ENCODE measurements at places on chromosomes 12 and 14.

- DNase-seq: no peak
Measured at GRCh38 chr12:109563291-109564284, 9.7 kb downstream of the MMAB start.

- no peak for DNase-seq
Measured at GRCh38 chr12:29762637-29763300, 21.0 kb downstream of the TMTC1 start.

- DNase-seq: no peak
Measured at GRCh38 chr12:113297214-113297587, 37.7 kb downstream of the SLC8B1 start.

- DNase-seq: peak; percentile 58
Measured at GRCh38 chr12:24948757-24949722, at the start of gene BCAT1. Gene BCAT1 (minus strand): TSS chr12:24949101. CDS start chr12:24948932, 169 bp downstream.

DNA sequence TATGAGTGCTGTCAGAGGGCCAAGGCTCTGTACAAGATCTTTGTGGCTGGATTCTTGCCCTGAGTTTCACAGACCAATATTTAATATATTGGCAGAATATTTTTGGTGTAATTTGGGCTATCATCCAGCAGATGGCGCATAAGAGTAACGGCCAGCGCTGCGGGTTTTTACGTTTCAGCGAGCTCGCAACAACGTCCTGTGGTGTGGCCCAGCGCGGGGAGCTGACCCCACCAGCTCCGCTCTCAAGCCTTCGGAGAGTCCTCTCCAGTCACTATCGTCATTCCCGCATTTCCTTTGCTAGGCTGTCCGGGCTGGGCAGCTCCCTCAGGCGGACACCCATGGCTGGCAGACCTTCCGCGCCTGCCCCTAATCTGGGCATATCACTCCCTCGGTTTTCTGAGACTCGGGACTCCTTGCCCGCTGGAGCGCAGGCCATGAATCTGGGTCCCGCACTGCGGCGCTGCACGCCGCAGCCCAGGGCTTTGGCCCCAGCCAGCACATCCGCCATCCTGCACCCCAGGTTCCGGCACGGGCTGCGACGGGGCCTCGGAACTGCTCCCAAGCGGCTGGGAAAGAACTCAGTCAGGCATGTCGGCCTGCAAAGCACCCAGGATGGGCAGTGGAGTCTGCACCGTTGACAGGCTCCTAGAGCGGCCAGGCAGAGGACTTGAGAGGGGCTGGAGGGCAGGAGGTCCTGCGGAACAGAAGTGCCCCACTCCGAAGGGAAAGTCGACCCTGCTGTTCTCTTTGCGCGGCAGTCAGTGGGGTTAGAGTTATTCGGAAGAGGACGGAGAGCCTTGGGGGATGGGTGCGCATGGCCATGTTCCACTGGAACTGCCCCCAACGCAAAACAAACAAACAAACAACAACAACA lies 18.4 kb downstream of the OLR1 start:
- DNase-seq: peak; percentile 38

- no peak for DNase-seq
Measured at GRCh38 chr12:21607701-21608100, 3.1 kb upstream of the GYS2 start.

- peak; percentile 1 for DNase-seq
Measured at GRCh38 chr14:101134161-101134631, 230.7 kb upstream of the RTL1 start.

DNA sequence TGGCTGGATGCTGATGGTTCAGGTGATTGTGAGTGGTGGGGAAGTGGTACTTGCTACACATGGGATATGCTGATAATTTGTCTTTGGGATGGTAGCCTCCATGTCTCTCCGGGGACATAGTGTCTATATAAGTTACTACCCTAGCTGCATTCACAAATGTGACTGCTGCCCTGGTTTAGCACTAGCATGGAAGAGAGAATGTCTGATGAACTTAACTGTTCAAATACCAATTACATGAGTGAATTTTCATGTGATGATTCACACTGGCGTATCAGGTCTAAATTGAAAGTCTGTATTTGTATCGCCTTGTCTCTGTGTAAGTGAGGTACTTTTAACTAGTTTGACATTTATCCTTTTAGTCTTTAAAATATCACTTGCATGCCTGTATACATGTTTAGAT lies 34.4 kb downstream of the ATF7IP start:
- DNase-seq: no peak

- DNase-seq: no peak
Measured at GRCh38 chr12:53295891-53296219, 513 bp downstream of the PFDN5 start.

DNA sequence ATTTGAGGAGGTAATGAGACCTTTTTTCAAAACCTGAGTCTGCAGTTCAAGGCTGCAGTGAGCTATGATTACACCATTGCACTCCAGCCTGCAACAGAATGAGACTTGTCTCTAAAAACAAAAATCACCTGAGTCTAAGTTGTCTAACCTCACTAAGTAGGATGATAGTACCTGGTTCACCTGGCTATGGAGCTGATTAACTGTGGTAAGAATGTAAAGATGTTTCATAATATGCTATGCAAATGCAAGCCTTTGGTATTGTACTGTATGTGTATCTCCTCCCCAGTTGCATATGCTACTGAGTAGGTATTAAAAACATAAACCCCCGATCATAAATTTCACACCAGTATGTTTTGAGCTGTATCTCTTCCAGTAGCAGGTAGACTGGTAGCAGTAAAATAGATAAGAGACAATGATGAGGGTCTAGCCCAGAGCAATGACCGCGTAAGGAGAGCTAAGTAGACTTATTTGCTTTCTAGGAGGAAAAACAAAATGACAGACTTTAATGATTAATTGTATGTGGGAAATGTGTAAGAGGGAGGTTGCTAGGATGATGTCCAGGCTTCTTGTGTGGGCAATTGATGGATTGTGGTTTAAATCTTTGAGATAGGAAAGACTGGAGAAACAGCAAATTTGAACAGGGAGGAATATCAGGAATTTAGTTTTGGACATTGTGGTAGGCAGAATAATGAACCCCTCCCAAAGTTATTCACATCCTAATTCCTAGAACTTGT lies 41.6 kb upstream of the EGLN3 start:
- no peak for DNase-seq

DNA sequence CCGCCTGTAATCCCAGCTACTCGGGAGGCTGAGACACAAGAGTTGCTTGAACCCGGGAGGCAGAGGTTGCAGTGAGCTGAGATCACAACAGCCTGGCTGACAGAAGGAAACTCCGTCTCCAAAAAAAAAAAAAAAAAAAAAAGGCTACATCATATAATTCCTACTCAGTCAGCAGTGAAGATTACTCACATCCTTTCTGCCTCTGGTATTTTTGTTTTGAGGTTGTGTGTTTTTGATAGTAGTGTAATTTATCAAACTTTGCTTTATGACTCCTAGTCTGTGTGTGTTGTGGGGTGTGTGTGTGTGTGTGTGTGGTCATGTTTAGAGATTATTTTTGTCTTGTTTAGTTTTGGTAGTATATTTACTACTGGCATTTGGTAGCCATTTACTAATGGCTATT lies 29.8 kb upstream of the DLGAP5 start:
- DNase-seq: no peak

DNA sequence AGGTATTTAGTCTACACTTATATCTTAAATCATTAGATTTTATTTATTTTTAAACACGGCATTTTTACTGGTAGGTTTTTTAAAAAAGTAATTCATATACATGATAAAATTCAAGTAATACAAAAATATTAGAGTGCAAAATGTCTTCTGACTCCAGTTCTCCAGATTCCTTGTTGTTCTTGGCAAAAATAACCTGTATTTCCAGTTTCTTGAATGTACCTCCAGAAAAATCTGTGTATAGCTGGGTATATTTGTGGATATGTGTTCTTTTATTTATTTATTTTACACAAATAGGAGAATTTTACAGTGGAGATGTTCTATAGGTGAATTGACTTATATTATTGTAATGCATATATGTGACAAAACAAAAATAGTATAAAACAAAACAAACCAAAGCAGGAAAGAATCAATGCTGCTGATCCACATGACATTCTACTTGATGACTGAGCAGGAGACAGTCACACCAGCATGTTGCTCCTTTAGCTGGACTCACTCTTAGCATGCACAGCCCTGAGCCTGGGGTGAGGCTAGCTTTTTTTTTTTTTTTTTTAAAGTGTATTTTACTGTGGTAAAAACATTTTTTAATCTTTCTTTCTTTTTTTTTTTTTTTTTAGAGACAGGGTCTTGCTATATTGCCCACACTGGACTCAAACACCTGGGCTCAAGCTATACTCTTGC lies 42.2 kb upstream of the SLC38A2 start:
- no peak for DNase-seq

DNA sequence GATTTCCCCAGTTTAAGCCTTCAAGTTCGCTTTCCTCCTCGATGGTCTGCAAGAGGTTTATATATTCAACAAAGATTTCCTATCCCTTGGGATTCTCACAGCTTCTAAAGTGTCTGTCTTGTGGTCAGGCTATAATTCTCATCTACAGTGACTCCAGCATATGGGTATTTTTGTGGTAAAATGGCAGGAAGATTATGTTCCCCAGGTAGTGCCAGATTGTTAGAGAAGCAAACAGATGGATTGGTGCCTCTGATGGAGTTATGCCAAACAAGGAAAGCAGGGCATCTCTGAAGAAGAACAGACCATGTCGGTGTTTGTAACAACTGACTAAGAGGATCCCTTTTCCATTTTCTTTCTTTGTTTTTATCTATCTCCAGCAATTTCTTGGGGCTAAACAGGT lies 5.5 kb upstream of the CCDC175 start:
- no peak for DNase-seq

- DNase-seq: no peak
Measured at GRCh38 chr12:2624543-2625288, 170.1 kb upstream of the FKBP4 start.

GRCh38 chr12:54933376-54933775 lies 51.2 kb downstream of the TESPA1 start:
- no peak for DNase-seq

DNA sequence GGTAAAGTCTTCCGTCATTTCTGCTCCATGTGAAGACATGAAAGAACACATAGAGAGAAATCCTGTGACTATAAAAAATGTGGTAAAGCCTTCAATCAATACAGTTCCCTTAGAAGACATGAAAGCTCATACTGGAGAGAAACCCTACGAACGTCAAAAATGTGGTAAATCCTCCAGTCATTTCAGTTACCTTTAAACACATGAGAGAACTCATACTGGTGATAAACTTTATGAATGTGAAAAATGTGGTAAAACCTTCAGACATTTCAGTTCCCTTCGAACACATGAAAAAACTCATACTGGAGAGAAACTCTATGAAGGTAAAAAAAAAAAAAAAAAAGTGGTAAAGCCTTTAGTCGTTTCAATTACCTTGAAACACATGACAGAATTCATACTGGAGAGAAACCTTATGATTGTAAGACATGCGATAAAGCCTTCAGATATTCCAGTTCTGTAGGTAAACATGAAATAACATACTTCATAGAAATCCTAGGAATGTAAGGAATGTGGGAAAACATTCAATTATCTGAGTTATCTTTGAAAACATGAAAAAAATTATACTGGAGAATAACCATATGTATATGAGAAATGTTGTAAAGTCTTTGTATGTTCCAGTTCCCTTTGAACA lies 60.4 kb downstream of the MAP4K5 start:
- DNase-seq: no peak

- DNase-seq: no peak
Measured at GRCh38 chr12:131644481-131644880, 66.4 kb upstream of the SFSWAP start.

GRCh38 chr14:67503331-67503730 lies 14.8 kb upstream of the TMEM229B start:
- no peak for DNase-seq

- DNase-seq: peak; percentile 33
Measured at GRCh38 chr14:70907996-70908934, 1.0 kb downstream of the PCNX1 start.

GRCh38 chr14:94588311-94588710 lies 7.1 kb downstream of the SERPINA5 start:
- no peak for DNase-seq

DNA sequence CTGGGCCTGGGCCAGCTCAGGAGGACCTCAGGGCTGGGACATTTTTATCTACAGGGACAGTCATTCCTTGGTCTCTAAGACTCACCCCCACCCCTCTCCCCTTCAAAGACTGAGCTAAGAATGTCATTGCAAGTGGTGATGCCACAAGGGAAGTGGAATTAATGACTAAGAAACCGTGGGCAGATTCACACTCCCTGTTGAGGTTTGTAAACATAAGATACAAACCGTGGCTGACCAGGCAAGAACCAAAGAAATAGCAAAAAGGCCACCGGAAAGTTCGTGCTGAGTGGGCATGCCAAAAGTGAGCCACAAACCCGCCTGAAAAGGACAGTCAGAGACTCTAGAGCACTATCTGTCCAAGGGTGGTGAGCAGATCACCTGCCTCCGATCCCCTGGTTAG lies 25.7 kb downstream of the NUAK1 start:
- DNase-seq: no peak

GRCh38 chr12:29737644-29738043 lies 46.1 kb downstream of the TMTC1 start:
- DNase-seq: no peak

- no peak for DNase-seq
Measured at GRCh38 chr14:62006116-62006731, 244.0 kb downstream of the SNAPC1 start.

DNA sequence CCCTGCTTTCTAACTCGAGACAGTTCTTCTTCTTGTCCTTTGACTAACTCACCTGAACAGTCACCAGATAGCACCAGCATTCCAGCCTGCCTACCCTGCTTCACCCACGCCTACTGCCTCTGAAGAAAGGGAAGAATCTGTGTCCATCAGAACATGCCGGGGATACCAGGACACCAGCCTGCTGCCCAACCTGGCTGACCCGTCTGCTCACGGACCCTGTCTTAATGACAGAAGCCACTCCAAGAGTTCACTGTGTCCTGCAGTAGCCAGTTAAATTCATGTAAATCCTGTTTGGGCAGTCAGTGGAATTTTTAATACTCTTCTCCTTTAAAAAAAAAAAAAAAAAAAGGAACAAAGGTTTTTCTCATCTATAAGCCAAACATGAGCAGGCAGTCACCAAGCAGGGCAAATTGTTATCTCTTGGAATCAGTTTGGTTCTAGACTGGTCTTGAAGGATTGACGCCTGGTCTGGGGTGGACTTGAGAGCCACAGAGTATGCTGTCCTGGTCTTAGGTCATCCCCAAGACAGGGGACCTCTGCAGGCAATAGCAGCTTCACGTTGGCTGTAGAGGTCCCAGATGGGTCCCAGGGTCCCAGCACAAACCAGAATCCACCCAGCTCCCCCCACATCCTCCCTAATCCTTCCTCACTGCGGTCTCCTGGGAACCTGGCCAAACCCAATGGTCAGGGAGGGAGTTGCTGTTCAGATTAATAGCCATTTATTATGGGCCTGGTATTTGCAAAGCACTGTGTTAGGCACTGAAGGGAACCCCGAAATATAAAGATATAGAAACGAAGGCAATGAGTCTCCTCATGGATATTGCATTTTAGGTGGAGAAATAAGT lies 181.1 kb upstream of the HIF1A start:
- DNase-seq: no peak

All from tibial nerve (tissue), 4 donors.